ENCODE measurements at places on chromosomes 5 and 9.

DNA sequence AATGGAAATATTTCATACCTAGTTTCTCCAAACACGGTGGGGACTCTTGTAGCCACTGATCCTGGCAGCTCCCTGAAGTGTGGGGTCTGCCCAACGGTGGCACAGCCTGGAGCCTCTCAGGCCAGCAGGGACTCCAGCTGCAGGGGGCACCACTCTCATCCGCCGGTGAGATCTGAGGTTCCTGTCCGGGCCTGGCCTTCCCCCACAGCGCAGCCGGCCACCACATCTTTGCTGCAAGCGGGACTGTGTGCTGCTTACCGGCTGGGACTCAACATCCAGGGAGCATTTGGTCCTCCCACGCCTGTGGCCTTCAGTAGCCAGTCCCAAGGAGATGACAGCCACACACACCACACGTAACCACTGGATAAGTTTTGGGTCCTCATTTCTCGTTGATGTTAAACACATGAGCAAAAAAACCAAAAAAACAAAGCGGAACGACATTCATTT is 7.7 kb upstream of the NKX2-5 start:
- no peak for DNase-seq

- no peak for DNase-seq
These were observed 216.6 kb downstream of the TLE1 start for GRCh38 chr9:81472701-81473100.

GRCh38 chr5:1777281-1778137 is 22.1 kb downstream of the MRPL36 start:
- no peak for DNase-seq

DNA sequence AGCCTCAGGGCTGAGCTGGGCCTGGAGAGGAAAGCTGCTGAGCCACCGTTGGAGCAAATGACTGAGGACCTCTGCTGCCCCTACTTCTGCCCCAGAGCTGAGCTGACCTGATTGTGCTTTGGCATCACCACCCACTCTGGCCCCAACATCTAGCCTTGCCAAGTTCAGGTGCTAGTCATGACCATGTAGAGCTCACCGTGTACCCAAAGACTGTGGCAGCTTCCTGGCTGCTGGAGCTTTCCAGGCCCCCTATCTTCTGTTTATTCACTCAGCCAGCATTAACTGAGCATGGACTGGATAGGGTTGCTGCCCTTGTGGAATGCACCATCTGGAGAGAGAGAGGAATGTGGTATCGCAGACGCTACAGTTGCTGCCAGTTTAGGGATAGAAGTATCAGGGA is 49.1 kb downstream of the JADE2 start:
- DNase-seq, result no peak

- no peak for DNase-seq
These were observed 21.6 kb downstream of the FBXW11 start for GRCh38 chr5:171984748-171985419.

DNA sequence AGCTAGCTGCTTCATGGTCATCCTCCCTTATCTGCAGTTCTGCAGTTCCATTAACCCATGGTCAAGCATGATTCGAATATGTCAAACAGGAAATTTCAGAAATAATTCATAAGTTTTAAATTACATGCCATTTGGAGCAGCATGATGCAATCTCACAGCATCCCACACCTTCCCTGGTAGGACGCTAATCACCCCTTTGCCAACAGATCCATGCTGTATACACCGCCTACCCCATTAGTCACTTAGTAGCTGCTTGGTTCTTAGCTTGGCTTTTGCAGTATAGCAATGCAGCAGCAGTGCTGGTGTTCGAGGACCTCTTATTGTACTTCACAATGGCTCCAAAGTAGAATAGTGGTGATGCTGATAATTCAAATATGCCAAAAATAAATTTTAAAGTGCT is 739.7 kb upstream of the CDH9 start:
- no peak for DNase-seq

GRCh38 chr9:2281803-2282185 is 266.6 kb downstream of the SMARCA2 start:
- DNase-seq, result no peak

- DNase-seq, result no peak
These were observed 11.3 kb upstream of the SPZ1 start for GRCh38 chr5:80308526-80308925.

GRCh38 chr5:143977891-143978461 is 166.0 kb downstream of the HMHB1 start:
- DNase-seq, result no peak

- no peak for DNase-seq
These were observed 11.7 kb downstream of the SH3RF2 start for GRCh38 chr5:145948047-145948446.

- no peak for DNase-seq
These were observed 118.4 kb upstream of the PRSS3 start for GRCh38 chr9:33676746-33677505.

- no peak for DNase-seq
These were observed 33.3 kb downstream of the AHRR start for GRCh38 chr5:354581-355378.

- no peak for DNase-seq
These were observed 106.8 kb downstream of the ENTREP1 start for GRCh38 chr9:69431777-69432176.

DNA sequence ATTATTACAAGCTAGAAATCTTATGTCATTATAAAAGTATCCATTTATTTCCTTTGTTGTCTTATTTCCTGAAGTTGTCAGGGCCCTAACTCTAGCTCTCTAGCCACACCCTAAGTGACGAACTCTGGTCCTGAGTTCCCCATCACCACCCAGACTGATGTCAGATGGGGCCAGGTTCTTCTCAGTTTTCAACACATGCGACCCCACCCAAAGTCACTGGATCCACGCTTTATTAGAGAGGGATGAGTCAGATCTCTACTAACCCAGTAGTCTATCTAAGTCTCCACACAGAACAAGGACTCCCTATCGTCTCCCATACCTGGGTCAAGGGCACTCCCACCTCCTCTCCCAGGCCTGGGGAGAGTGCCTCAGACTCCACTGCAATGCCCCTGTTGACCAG is 6.8 kb upstream of the FEM1C start:
- no peak for DNase-seq

DNA sequence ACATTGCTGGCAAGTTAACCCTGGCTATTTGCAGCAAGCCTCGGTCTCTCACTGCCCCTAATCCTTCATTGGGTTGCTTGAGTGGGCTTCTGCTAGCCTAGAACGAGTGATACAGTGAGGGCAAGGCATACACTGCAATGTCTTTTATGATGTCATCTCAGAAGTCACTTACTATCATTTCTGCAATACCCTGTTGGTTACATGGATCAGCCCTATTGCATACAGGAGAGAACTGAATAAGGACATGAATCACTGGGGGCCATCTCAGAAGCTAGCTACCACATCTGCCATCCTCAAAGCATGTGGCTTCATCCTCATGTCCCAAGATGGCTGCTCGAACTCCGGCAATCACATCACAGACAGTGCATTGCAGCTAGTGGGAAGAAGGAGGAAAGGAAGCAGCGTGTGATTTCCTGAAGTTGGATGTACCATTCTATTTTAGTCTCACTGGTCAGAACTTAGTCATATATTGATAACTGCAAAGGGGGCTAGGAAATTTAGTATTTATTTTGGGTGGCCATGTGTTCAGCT is 33.3 kb upstream of the CDKN2AIPNL start:
- DNase-seq, result no peak

GRCh38 chr5:21856987-21857386 is 996.2 kb downstream of the CDH12 start:
- no peak for DNase-seq

DNA sequence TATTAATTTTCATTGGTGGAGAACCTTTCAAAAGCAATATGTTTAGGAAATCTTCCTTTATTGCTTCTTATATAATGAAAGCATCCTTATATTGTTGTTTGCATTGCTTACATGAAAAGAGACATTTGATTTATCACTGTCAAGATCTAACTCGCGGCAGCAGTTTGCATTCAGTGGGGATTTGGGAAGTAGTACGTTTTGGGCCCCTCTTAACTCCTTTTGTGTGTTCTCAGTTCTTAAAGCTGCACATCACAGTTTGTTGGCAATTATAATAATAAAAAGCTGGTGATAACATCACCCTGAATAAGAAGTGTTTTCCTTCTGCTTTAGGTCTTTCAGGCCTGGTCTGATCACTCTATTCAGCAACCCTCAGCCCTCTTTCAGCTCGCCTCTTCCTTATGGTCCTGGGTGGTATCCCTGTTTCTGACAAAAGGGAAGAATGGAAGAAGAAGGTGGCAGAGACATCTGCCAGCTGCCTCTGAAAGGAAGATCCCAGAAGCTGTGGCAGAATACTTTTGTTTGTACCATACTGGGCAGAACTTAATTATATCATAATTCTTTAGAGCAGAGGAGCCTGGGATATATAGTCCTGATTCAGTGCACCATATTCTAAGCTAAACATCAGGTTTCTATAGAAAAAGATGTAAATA is 53.7 kb downstream of the PARP8 start:
- DNase-seq, result no peak

- no peak for DNase-seq
These were observed 34.1 kb downstream of the BNIP1 start for GRCh38 chr5:173178369-173178910.

- no peak for DNase-seq
These were observed 27.3 kb downstream of the NADK2 start for GRCh38 chr5:36214436-36214835.

DNA sequence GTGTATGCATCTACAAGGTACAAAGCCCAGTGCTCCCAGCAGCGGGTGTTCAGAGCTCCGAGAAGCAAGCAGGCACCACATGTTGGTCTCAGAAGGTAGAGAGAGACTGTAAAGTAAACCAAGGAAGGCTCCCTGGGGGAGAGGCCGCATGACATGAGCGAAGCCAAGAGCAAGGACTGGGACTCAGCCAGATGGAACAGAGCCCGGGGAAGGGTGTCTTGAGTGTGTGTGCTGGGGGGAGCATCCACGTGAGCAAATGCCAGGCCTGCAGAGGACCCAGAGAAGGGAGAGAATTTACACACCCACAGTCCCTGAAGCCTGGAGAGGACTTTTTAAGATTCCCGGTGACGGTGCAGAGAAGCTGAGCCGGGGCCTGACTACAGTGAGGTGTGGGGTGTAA is 15.2 kb upstream of the KCNIP1 start:
- DNase-seq, result no peak

DNA sequence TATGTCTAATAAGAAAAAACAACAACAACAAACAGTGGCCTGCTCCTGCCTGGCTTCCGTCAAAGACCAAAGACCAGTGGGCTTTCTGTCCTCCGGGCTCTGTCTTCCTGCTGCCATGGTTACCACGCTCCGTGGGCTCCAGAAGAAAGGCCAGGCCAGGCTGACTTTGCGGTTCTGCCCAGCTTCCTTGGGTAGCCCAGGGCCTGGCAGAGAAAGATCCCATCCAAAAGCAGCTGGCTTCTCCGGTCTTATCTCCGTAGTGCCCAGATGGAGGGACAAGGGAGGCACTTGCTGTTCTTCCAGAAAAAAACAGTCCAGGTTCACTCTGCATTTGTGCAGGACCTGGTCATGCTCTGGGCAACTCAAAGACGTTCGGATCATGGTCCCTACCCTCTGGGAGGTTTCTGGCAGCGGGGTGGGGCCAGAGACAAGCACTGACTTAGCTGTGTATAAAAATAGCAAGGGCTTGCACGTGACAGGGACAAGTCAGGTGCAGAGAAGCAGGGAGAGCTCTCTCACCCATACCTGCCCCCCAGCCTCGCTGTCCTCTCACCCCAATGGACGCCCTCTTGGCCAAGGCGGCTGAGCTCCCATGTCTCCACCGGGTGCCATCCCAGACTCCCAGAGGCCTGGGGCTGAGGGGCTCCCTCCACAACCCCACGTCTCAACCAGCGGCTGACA is 212.2 kb downstream of the C9orf50 start:
- no peak for DNase-seq

GRCh38 chr5:13708906-13709305 is 235.6 kb downstream of the DNAH5 start:
- no peak for DNase-seq

DNA sequence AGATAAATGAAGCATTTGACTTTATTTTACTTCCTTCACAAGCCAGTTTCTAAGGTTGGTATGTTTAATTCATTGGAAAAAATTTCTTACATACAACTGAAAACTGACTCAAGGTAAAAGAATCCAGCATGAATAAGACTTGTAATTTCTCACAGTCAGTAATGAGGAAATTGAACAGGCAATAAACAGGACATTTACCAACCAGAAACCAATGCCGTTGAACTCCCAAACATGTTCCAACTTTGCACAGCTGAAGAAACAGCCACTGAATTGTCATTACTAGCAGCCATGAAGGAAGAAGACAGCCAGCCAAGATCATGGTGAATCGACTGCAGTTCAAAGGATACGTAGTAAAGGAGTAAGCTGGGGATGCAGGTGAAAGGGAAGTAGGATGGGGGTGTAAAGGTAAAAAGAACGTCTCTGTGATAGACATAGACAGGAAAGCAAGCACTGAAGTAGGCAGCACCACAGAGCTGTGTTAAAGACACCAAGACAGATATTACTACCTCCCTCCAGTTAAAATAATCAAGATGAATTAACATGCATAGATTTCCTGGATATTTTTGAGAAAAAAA is 21.3 kb upstream of the SLC12A2 start:
- no peak for DNase-seq

GRCh38 chr5:76443066-76443800 is 40.1 kb downstream of the IQGAP2 start:
- no peak for DNase-seq

GRCh38 chr5:31556461-31556860 is 24.4 kb downstream of the C5orf22 start:
- no peak for DNase-seq

DNA sequence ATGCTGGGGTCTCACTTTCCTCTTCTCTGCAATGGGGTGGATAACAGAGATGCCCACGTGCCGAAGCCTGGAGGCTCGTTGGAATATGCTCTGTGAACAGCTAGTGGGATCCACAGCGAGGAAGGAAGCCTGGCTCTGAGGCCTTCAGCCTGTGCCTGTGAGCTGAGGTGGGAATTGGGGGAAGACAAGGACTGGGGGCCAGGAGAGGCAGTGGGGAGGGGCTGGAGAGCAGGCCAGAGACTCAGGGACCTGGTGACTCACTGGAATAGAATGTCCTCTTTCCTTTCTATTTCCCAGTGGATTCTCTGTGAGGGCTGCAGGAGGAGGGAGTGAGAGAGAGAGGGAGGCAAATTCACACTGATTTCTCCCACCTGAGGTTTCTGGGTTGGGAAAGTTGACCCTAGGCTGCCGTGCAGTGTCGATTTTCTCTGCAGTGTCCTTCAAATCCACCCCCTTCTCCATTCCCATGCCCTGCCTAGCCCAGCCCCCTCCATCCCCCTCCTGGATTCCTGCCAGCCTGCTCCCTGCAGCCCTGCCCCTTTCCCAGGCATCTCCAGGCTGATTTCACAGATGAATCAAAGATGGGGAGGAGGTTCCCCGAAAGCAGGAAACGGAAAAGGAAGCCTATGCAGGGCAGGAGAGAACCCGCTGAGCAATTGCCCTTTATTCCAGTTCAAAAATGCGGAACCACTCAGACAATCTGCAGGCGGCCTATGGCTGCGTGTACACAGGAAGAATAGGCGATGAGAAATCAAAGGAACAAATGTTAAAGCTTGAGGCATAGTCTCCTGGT is 1.4 kb upstream of the SPAAR start:
- DNase-seq, result no peak

GRCh38 chr9:4603830-4604229 is 58.3 kb upstream of the PLPP6 start:
- DNase-seq, result no peak

Data from stimulated activated CD8-positive, alpha-beta memory T cell treated with anti-CD3 and anti-CD28 coated beads, Interleukin-15, amount 100 ng/mL, for 1 hour (primary cell).